ENCODE measurements at places on chromosomes 1 and 21.

DNA sequence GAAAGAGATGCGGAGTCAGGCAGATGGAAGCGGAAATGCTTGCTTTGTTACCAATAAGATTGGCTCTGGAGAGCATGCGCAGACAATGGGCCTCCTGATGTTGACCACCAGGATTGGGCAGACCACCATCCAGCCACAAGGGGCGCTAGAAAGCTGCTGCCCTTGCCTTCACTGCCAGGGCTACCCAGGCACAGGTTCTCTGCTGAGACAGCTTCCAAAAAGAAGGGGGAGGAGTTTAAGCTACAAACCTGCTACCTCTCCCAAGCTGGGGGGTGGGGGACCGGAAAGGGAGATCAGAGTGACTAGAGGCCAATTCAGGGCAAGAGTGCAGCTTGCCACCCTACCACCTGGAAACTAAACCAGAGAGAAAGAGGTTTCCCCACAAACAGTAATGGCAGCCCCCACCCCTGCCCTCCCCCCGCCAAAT is 369.7 kb downstream of the RRAGC start:
- peak; percentile 22 for DNase-seq

DNA sequence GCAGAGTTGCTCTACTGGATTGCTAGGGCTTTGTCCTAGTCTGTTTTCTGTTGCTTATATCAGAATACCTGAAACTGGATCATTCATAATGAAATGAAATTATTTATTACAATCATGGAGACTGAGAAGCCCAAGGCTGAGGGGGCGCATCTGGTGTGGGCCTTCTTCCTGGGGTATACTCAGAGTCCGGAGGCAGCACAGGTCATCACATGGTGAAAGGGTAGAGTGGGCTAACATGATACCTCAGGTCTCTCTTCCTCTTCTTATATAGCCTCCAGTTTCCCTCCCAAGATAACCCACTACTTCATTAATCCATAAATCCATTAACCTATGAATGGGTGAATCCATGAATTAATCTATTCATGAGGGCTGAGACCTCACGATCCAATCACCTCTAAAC is 667.6 kb upstream of the NCAM2 start:
- no peak for DNase-seq

DNA sequence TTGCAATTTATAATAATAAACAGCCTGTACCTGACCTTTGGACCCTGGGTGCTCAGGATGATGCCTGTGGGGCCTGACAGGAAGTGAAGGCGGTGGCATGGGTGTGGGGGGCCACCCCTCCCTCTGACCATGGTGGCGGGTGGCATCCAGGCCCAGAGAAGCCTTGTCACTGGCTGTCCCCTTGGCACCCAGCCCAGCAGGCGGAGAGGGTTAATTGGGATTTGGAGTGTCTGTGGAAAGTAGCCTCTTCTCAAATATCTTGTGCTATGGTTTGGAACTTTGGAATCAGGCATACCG is 20.5 kb downstream of the SOX13 start:
- no peak for DNase-seq

GRCh38 chr1:97797403-97798183 is 123.2 kb downstream of the DPYD start:
- peak; percentile 60 for DNase-seq

- DNase-seq, result no peak
These were observed 65.8 kb downstream of the MEGF6 start for GRCh38 chr1:3545363-3546047.

GRCh38 chr1:10237157-10237539 is 26.8 kb downstream of the KIF1B start:
- DNase-seq, result no peak
